ENCODE measurements at places on chromosomes 1 and 21.

DNA sequence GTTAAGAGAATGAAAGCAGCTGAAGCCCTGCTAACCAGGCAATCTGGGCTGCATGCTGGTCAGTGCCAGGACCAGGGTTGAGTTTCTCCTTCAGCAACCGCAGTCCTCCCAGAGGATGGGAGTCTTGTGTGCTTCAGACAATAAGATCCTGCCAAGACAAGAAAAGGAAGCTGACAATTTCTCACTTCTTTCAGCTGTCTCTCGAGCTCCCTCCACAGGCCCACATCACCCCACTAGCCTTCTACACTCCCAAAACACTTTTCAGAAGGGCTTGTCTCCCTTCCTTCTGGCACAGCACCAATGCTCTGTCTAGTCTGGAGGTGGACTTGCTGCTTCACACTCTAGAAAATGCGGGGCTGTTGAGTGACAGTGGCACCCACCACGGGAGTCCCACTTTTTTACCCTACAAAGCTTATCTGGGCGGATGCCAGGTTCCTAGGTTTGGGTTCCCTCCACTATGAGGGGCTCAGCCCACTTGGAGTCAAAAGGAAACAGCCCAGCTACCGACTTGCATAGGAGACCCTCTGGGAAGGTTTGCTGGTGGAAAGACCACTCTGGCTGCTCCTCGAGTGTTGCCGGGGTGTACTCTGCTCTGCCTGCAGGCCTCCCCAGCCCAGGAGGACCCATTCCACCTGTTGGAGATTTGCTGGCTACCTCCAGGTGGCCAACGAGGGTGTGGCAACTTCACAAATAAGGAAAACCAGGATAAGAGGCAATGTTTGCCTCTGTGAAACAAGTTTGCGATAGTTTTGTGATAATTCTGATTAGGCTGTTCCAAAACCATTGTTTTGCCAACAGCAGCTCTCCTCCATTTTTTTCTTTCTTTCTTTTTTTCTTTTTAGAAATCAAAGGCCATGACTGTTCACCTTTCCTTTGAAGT, 68.9 kb downstream of the TENT5C start:
- DNase-seq, result peak; percentile 38

- peak; percentile 28 for DNase-seq
These were observed 41.0 kb downstream of the ATP2B4 start for GRCh38 chr1:203667616-203668015.

GRCh38 chr1:209885403-209886218, 52.4 kb upstream of the SYT14 start:
- DNase-seq, result no peak

- peak; percentile 94 for DNase-seq
These were observed 82.5 kb downstream of the HHIPL2 start for GRCh38 chr1:222465211-222466041.

GRCh38 chr1:62613890-62614289, 16.6 kb downstream of the ANGPTL3 start:
- DNase-seq, result peak; percentile 38

GRCh38 chr1:64584479-64584878, 114.5 kb downstream of the CACHD1 start:
- DNase-seq, result no peak

- DNase-seq, result peak; percentile 30
These were observed 12.0 kb downstream of the DUSP10 start for GRCh38 chr1:221729771-221730330.

DNA sequence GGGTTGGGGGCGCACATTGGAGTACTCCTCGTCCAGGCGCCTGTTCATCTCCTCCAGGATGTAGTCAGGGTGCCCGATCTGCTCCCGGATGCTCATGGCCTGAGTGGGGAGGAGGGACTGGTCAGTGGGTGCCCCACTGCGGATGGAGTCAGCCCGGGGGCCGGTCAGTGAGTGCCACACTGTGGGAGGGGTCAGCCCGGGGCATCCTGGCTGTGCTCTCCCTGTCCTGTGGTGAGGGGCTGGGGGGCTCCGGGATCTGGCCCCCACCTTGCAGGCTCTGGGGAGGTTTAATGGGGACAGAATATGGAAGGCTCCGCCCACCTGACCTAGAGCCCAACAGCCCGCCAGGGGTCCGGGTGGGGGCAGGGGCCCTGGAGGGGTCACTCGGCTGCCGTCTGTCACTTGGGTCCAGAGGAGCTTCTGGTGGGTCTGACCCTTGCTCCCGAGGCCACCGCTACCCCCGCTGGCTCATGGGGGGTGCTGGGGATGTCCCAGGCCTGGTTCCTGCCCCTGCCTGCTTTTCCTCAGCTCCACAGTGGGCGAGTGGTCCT, 8.8 kb downstream of the PRXL2B start:
- no peak for DNase-seq

- no peak for DNase-seq
These were observed 56.9 kb upstream of the LRP8 start for GRCh38 chr1:53384796-53385195.

- no peak for DNase-seq
These were observed 13.7 kb upstream of the ADAM30 start for GRCh38 chr1:119909890-119910596.

DNA sequence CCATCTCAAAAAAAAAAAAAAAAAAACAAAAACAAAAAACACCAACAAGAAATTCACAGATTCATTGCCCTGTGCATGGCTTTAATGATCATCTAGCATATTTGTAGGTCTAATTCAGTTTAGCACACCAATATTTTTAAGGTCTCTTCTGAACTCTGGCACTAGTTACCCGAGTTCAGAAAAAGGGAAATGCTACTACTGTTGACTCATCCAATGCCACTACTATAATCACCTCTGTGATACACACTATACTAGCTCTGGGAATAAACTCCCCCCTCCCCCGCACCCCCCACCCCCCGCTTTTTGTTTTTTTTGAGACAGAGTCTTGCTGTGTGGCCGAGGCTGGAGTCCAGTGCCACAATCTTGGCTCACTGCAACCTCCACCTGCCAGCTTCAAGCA, 55.6 kb downstream of the FBXO42 start:
- no peak for DNase-seq

DNA sequence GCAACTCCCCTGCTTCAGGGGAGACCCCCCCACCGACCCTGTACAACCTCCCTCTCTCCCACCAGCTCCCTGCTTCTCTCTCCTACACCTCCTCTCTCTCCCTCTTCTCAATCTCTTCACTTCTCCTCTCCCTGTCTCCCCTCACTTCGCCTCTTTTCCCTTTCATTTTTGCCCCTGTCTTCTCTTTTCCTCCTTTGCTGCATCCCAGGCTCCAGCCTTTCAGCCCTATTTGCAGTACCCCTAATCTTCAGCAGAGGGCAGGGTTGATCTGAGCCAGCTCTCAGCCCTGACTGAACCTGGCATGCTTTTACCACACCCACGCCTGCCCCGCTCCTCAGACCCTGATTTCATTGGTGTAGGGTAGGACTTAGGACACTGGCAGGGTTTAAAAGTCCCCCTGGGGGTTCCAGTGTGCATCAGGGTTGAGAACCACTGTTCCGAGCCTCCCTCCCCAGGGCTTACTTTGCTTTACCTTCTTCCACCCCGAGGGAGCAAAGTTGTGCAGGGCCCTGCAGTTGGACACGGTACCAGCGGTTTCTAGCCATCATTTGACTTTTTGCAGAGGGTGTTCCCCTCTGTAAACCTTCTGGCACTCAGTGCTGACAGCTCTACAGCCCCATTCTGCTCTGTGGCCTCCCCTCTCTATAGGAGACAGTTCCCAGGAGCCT, 67.3 kb upstream of the CNTN2 start:
- DNase-seq, result peak; percentile 39

DNA sequence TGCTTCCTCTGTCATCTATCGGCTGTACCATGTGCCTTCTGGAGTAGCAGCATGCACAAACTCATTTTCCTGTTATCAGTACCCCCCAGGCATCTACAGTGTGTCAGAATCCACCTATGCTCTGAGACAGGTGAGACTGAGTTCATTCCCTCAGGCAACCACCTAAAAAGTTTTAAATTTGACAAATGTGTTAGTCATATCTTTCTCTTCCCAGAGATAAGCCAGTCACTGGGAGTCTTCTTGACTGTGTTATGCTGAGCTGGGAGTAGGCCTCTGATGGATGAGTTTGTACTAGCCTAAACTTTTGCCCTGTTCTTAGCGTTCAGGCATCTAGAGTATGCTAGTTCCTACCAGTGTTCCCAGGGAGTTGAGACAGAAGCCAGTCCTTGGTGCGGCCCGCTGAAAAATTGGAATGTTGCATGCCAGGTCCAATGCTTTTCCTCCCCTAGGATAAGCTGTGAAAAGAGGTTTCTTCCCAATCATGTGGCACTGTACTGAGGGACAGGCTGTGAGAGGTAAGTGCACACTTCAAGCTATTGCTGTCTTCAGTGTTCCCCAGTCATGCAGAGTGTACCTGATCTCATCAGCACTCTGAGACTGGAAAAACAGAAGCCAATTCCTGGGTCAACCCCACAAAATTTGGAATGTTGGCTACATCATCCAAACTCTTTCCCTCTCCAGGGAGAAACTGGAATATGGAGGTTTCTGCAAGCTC, 1202.3 kb downstream of the NCAM2 start:
- no peak for DNase-seq

DNA sequence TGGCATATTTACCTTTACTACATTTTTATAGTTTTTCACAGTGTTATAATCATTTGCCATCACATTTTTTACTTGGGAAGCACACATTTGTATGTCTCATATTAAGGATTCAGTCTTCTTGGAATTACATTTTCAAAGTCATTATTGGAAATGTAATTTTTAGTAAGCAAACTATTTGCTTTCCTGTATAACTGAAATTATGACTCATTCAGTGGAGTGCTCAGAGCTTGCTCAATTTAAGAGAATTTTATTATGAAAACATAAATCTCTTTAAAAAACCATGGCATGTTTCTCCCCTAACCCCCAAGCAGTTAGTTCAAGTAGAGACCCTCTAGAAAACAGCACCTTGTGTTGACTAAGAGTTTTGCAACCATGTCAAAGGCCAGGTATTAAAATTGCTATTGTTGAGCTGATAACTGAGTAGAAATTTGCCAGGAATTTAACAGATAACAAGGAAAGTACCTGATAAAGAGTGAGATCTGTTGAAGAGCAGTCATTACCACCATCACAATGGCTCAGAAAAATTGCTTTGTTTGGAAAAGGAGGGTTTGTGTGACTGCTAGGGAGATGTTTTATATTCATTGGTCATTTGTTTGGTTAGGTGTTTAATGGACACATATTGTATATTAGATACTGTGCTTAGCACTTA, 105.9 kb downstream of the KCNK2 start:
- no peak for DNase-seq

- DNase-seq, result no peak
These were observed 563 bp upstream of the TAS1R3 start for GRCh38 chr1:1330366-1331067.

DNA sequence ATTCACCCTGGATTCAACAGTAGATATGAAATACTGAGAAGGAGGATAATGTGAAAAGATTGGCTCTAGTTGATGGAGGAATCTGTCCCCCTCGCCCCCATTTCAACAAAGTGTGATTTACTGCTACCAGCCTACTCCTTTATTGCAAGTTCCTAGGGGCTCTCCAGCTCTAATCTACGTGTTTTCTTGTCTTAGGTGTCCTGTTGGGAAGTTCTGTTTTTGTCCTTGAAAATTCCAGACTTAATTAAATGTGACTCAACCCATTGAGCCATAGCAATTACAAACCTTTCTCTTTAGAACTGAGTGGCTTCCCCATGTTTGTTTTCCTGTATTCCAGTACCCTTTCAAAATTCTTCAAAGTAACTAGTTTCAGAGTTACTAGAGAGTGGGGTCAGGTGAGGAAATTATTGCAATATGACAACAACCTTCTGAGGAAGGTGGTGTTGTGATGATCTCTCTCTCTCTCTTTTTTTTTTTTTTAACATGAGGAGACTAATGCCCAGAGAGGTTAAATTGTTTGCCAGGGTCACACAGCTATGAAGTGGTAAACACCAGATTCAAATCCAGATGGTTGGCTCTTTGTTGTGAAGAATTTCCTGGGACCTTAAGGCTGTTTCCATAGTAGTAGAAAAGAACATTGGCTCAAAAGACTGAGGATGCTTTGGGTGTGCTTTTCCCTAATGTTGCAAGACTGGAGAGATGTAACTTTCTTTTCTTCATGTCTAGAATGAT, 3.5 kb downstream of the RGL1 start:
- DNase-seq, result peak; percentile 58

DNA sequence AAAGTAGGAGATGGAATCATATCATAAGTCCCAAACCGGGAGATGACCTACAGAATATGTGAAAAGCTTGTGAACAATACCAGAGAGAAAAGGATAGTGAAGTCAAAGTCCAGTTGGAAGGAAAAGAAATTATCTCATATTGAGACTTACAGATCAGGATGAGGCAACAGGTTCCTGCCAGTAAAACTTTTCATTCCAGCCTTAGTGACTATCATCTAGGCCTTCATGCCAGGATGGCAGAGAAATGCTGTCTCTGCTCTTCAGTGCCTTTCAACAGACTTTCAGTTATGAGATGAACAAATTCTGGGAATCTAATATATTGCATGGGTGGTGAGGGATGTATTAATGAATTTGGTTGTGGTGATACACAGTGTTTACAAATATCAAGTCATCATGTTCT, 52.3 kb downstream of the NTMT2 start:
- DNase-seq, result no peak

GRCh38 chr1:33738976-33739375, 124.9 kb upstream of the HMGB4 start:
- DNase-seq, result no peak

- DNase-seq, result no peak
These were observed 611 bp downstream of the HSPG2 start for GRCh38 chr1:21936366-21937031.

GRCh38 chr1:183239220-183239742, 53.2 kb downstream of the LAMC2 start:
- DNase-seq, result no peak

GRCh38 chr1:203268901-203269653, 36.2 kb upstream of the BTG2 start:
- peak; percentile 60 for DNase-seq

DNA sequence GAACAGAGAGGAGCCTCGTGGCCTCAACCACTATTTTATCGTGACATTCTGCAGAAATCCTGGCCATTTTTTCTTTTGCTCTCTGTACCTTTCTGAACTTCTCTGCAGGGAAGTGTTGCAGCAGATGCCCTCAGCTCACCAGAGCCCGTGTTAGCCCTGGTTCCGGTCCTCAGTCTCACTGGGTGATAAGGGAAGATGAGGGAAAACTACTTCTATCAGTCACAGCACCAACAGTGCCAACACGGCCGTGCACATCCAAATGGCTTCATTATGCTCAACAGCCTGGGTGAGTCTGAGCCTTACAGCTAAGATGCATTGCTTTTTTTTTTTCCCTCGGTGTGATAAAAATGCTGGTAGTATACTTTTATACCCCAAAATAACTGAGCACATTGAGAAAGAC, 93.0 kb downstream of the KIF26B start:
- DNase-seq, result no peak

DNA sequence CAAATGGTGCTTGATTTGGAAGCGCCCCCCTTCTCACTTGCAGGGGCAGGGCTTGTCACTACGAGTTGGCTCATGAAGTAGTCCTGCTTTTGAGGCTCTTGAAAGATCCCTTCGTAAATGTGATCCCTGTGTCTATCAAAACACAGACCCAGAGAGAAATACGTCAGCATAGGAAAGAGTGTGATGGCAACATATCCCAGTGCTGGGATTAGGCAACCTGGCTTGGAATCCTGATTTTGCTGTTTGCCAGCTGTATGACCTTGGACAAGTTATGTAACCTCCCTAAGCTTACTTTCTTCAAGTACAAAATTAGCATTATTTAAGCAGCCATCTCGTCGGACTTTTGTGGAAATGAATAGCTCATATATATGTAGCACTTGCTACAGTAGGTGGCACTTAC, 228.4 kb downstream of the ATG4C start:
- no peak for DNase-seq

GRCh38 chr21:34606051-34606450, 8.9 kb downstream of the RCAN1 start:
- no peak for DNase-seq

Data from fibroblast of skin of right biceps (primary cell).